ENCODE measurements at places on chromosomes 1 and 21.

DNA sequence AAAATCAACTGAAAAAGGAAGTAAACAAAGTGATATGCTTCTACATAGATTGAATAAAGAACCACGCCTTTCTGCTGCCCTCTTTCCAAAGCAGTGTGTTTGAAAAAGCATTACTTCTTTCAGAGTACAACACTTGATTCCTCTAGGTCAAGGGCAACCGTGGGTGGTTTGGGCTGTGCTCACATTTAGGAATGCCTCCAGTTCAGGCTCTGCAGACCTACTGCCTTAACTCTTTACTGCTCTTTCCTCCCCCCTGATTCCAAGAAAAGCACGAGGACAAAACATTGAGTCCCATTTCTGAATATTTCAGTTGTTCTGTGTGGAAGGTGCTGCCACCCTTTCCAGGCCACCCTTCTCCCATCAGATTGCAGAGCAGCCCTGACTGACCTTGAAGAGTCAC, 45.2 kb downstream of the ADAMTS1 start:
- no peak for DNase-seq

DNA sequence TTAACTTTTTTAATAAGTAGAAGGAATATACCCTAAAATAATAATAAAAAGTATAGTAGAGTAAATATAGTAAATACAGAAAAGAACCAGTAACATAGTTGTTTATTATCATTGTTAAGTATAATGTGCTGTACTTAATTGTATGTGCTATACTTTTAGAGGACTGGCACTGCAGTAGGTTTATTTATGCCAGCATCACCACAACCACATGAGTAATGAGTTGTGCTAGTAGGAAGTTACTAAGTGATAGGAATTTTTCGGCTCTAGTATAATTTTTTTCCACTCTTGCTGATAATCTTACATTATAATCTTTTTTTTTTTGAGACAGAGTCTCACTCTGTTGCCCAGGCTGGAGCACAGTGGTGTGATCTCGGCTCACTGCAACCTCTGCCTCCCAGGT, 71.6 kb downstream of the IVNS1ABP start:
- DNase-seq: no peak

DNA sequence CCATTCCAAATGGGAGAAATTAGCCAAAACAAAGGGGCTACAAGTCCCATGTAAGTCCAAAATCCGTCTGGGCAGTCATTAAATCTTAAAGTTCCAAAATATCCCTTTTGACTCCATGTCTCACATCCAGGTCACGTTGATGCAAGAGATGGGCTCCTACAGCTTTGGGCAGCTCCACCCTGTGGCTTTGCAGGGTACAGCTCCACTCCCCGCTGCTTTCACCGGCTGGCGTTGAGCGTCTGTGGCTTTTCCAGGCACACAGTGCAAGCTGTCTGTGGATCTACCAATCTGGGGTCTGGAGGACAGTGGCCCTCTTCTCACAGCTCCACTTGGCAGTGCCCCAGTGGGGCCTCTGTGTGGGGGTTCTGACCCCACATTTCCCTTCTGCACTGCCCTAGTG, 130.2 kb downstream of the TPR start:
- DNase-seq: peak; percentile 27

- DNase-seq: no peak
Measured at GRCh38 chr1:199466961-199467360, 560.5 kb upstream of the NR5A2 start.

DNA sequence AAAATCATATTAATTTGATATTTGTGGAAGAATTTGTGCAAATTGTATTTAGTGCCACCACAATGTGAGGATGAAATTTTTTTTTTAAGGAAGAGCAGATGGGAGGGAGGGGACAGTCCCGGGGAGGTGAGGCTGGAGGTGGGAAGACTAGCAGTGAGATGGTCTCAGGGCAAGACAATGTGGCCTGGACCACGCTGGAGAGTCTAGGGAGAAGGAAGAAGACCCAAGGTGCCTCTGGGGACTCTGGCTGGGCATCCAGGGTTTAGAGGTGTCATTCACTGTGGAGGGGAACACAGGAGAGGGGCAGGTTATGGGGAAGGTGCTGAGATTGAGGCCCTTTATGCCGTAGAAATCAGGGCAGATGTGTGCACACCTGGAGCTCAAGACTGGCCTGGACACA, 10.3 kb upstream of the THEMIS2 start:
- no peak for DNase-seq

DNA sequence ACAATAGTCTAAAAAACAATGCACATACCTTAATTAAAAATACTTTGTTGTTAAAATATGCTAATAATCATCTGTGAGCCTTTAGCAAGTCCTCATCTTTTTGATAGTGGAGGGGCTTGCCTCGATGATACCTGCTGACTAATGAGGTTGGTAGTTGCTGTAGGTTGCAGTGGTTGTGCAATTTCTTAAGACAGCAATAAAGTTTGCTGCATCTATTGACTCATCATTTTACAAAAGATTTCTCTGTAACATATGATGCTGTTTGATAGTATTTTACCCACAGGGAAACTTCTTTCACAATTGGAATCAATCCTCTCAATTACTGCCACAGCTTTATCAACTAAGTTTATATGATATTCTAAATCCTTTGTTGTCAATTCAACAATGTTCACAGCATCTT, 7.6 kb downstream of the C1orf87 start:
- DNase-seq: no peak

GRCh38 chr1:87449348-87449963, 120.8 kb downstream of the LMO4 start:
- DNase-seq: no peak

DNA sequence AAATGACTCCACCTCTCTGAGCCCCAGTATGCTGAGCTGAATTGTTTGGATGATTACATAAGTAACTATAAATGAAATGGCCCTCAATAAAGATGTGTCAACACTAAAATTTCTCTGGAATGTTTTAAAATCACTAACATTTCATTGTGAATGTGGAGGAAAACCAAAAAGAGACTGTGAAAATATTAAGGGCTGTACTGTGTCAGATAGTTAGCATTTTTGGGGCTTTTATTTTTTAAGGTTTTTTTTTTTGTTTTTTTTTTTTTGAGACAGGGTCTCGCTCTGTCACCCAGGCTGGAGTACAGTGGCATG, 6.3 kb downstream of the MYOC start:
- DNase-seq: no peak

DNA sequence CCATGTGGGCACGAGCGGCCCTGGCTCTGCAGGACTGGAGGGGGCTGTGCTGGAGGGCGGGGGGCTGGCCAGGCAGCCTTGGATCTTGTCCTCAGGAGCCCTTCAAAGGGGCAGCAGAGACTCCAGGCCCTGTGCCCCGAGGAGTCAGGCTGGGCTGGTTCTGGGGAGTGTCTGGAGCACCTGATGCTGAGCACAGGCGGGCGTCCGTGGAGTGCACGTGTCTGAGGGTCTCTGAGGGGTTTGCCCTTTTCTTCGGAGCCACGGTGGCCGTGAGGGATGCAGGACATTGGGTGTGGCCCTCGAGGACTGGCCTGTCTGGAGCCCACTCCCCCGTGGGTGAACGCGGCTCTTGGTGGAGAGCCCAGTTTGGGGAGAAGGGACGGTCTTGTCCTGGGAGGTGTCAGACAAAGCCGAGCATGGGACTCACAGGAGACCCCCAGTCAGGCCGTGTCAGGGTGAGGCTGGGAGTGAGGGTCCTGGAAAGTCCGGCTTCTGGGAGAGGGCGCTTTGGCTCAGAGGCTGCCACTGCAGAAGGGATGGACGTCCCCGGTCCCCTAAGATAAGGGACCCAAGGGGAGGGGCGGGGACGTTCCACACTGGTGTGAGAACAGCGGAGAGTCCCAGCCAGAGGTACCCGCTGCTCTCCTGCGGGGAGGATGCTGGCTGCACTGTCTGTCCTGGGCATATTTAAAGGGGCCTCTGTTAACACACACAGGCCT, 60.8 kb downstream of the COL18A1 start:
- DNase-seq: no peak

GRCh38 chr1:108893141-108893530, 16.4 kb downstream of the GPSM2 start:
- DNase-seq: no peak

GRCh38 chr1:229298887-229299503, 28.1 kb downstream of the RAB4A start:
- DNase-seq: no peak

- no peak for DNase-seq
Measured at GRCh38 chr1:179743679-179744400, 749 bp downstream of the FAM163A start.

- no peak for DNase-seq
Measured at GRCh38 chr1:113899111-113899510, 5.5 kb downstream of the AP4B1 start.

GRCh38 chr1:8448911-8449661, 131.2 kb downstream of the SLC45A1 start:
- no peak for DNase-seq

- no peak for DNase-seq
Measured at GRCh38 chr21:16116798-16117197, 387.0 kb downstream of the USP25 start.

DNA sequence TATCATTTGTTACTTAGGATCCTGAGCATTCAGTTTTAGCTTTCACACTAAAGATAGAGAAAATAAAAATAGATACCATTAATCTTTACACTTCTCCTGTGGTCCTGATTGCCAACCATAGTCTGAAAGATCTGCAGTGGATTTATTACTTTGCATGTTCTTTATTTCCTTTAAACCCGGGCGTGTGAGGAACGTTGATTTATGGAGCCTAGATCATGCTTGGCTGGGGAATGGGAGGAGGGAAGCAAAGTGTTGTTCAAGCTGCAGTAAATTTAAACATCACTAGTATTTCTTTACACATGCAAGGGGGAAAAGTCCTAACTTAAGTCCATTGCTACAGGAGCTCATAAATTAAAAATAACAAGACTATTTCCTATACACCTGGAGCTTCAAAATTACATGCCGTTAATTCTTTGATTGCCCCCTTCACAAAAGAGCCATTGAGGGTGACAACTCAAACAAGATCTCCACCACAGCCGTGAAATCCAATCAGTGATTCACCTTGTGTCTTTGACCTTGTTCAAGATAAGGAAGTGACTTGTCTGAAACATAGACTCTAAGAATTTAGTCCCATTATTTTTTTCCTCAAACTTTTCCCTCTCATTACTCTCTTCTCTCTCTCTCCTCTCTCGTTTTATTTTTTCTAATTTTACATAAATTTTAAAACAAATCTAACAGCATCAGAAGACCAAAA, 282.7 kb downstream of the KIF26B start:
- DNase-seq: no peak

DNA sequence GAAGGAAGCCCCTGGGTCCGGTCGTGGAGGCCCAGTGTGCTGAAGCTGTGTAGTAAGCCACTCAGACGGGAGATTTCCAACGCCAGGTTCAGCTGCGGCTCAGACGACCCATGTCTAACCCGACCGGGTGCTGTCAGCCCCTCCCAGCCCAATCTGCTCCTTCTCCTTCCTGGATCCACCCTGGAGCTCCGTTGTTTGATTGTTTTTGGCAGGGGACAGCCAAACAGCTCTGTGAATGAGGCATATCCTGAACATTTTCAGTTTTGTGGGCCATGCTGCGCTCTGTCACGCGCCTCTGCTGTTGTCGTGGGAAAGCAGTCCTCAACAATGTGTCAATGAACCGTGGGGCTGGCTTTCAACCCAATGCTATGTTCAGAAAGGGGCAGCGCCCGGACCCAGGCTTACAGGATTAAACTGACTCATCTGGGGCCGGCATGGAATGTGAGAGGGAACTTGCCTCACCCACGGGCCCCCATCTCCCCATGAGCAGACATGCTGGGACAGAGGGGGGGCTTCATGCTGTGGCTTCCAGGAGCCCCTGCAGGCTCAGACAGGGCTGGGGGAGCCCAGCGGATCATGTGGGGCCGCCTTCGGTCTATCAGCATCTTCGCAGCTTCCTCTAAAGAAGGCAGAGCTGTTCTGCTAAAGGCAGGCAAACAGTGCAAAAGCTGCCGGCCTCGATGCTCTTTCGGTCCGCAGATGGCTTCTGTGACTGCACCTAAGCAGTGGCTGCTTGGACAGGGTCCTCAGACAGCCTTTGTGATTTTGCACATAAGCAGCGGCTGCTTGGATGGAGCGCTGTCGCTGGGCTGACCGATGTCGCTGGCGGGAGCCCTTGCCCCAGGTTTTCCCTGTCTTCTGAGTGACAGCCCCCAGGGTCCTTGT, 101.7 kb downstream of the RIPK4 start:
- no peak for DNase-seq

Measured in HAP-1 (cell line).